ENCODE measurements at places on chromosomes 1 and 21.
A peak's percentile ranks its signal among the peaks of the same experiment; 100 is the strongest.

DNA sequence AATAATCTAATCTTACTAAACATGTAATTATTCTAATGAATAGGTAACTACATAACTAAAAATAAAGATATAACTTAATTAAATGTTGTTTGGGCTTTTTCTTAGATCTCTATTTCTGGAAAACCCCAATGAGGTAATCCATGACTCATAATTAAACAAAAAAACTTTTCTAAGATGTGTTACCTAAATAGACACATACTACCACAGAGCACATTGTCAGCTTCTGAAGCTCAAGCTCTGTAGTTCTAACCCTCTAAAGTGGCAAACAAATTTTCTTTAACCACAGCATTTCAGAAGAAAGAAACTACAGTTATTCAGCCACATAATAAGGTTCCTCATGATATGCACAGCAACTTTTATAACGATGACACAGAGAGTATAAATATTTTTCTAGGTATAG is 4.2 kb downstream of the OR6K3 start:
- no peak for DNase-seq

DNA sequence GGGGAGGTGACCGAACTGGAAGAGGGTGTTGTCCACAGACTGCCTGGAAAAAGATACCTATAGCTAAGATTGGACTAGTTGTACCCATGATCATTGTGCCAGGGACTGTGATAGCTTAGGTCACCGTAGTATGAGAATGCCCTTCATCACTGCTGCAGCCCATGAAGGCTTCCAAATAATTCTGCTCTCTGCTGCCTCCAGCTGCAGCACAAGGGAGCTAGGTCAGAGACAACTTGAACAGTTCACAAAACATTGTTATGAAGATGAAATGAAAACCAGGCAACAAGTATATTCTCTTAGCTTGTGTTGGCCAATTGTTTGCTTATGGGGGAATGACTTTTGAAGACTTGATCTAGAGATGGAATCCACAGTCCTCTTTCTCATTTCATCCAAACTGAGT is 246.7 kb downstream of the MRPL39 start:
- DNase-seq = no peak

GRCh38 chr1:169696273-169697100 is 14.9 kb downstream of the SELL start:
- no peak for DNase-seq

GRCh38 chr1:202625416-202626360 is 84.6 kb downstream of the SYT2 start:
- peak; percentile 83 for DNase-seq

- DNase-seq = no peak
Observed at GRCh38 chr1:40001456-40001855, 39.1 kb upstream of the CAP1 start.

DNA sequence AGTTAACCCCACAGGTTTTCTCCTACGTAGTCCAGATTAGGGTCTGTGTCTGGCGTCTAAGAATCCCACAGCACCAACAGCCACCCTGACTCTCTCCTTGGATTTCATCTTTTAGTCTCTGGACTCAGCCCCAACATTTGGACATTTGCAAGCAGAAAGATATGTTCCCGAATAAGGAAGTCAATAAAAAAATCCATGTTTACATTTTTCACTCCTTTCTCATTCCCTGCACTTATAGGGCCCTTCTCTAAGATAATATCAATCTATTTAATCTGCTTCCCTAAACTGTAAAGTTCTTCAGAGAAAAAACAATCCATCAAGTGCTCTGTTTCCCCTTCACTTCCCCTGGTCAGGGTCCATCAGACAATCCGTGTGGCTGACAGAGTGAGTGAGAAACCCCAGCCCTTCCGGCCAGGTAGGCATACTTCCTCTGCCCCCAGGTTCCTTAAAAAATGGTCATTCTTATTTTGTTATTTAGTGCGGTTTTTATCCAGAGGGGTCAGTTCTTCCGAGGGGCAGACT is 105.9 kb upstream of the CDC42BPA start:
- no peak for DNase-seq

GRCh38 chr1:20110679-20111078 is 8.7 kb downstream of the PLA2G2D start:
- no peak for DNase-seq

- no peak for DNase-seq
Observed at GRCh38 chr21:41684381-41685245, 82.2 kb downstream of the RIPK4 start.

DNA sequence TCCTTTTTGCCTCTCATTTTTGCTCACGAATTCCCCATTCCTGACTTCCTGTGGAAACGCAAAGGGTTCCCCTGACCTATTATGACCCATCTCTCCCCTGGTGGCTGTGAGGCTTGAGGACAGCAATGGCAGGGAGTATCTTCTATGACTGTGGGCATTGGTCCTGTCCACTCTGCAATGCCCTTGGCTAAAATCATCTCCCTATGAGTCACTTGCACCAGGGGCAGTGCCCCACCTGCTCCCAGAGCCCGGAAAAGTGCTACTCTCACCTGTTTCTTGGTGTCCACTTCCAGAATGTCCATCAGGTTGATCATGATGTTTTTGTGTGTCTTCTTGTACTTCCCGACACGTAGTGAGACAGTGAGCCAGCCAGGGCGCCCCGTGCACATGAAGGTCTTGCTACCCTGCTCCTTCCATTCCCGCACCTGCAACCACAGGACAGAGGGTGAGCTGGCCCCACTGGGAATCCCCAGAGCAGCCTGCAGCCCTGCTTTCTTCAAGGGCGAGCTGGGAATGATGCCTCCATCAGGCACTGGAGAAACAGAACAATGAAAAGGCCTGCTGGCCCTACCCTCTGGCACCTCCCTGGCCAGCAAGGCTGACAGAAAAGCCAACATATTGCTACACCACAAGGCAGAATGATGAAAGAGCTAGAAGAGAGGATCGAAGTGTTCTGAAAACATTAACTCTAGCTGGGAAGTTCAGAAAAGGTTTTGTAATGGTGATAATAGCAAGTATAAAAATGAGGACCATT is 3.5 kb downstream of the DHCR24 start:
- DNase-seq = no peak

DNA sequence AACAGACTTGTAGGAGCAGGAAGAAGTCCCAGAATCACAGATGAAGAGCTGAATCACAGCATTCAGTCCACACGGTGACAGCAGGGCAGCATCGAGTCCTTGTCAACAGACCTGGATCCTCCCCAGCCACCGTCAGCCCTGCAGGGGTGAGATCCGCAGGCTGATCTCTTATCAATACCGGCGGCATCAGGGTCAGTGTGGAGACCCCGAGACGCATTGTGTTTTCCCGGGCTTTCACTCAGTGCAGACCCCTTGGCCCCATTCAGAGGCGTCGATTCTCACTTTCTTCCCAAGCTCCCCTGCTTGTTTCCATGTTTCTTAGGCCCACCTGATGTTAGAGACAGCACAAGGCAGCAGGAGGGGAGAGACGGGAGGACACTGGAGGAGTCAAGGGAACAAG is 609.6 kb downstream of the PTPRU start:
- no peak for DNase-seq

- DNase-seq = no peak
Observed at GRCh38 chr1:192933744-192934143, 124.9 kb downstream of the RGS2 start.

- DNase-seq = no peak
Observed at GRCh38 chr21:45848805-45849204, 132.8 kb upstream of the COL6A1 start.

GRCh38 chr1:176193023-176193422 is 14.1 kb downstream of the COP1 start:
- no peak for DNase-seq

GRCh38 chr1:47229886-47230691 is 1.9 kb downstream of the TAL1 start:
- no peak for DNase-seq

DNA sequence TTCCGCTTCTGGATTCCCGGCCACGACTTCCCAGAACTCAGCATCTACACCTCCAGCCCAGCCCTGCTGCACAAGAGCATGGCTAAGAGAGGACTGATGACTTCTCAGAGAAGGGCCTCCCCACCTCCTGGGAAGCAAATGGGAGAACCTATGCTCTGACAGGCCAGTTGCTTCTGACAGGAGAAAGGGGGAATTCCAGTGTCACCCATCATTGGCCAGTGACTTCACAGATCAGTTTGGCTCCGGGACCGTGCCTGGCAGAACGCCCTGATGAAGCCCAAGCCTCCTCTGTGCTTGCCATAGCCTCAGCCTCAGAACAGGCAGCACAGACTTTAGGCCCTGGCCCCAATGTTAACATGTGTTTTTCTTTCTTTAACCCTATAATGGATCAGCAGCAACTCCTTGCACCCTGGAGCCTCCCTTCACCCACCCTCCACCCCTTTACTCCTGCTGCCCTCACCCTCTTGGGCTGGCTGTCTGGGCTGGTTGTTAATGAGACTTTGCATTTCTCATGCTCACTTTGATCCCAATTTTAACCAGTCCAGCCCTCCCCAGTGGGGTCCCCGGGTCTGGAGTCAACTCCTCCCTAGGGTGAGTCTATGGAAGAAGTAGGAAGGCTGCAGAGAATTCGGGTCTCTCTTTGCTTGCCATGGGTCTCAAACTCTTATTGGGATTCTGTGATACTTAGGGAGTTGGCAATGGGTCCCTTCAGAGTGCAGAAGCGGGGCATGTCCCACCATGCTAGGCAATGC is 42.7 kb upstream of the SLC30A1 start:
- DNase-seq = no peak

DNA sequence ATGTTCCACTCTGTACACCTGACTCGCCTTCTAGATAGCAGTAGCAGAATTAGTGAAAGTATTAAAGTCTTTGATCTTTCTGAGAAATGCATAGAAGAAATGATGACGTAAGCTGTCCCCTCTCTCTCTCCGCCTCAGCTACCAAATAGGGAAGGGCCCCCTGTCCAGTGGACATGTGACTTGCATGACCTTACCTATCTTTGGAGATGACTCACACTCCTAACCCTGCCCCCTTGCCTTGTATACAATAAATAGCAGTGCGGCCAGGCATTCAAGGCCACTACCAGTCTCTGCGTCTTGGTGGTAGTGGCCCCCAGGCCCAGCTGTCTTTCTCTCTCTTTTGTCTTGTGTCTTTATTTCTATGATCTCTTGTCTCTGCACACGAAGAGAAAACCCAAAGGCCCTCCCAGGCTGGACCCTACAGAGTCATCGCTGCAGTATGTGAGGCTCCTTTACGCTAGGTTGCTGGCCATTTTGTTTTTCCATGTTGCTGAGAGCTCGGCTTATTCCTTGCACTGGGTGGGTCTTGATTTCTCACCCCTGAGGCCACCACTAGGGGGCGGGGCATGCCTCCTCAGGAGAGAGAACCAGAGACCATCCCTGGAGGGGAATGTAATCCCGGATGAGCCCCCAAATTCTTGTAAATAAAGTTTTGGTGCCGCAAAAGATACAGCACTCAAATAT is 16.0 kb upstream of the ZBTB8B start:
- no peak for DNase-seq

DNA sequence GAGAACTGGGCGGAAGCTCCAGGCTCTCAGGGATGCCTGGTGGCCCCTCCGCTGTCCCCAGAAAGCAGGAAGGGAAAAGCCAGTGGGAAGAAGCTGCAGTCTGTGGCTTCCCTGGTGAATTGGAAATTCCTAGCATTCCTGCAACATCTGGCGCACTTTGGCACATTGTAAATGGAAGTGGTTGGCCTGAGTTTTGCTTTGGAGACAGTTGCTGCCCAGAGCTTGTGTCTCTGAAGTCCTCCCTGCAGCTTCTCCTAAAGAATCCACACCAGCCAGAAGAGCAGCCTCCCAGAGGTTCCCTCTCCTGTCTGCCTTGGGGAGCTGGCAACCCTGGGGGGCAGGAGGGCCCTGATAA is 48.2 kb downstream of the ARHGEF10L start:
- no peak for DNase-seq

DNA sequence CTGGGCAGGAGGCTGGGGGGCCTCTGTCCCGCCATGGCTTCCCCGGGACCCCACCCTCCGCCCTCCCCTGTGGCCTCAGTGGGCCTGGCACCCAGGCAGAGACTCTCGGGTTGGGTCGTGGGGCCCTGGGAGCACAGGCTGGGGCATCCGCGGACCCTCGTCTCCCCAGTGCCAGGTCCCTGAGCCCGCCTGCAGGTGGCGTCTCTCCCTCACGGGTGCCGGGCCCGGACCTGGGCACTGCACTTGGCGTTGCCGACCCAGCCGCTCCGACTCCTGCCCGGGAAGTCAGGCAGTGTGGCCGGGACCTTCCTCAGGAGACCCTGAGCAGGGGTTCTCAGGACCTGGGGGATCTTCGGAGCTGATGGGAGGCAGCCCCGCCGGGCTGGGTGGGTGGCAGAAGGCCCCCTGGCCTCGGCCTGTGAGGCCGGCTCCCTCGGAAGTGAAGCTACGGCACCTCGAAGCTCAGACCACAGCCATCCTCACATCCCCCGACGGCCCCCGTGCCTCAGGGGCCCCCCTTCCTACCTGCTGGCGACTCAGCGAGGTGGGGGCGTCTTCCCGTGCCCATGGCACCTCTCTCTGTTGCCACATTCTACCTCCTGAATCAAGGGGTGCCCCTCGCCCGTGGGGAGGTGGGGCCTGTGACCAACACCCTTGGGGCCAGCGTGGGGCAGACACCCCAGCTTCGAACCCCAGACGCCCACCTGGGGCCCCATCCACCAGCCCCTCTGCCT is 6.4 kb upstream of the C1orf159 start:
- DNase-seq = peak; percentile 97

GRCh38 chr1:93704052-93704451 is 22.4 kb upstream of the BCAR3 start:
- DNase-seq = no peak

DNA sequence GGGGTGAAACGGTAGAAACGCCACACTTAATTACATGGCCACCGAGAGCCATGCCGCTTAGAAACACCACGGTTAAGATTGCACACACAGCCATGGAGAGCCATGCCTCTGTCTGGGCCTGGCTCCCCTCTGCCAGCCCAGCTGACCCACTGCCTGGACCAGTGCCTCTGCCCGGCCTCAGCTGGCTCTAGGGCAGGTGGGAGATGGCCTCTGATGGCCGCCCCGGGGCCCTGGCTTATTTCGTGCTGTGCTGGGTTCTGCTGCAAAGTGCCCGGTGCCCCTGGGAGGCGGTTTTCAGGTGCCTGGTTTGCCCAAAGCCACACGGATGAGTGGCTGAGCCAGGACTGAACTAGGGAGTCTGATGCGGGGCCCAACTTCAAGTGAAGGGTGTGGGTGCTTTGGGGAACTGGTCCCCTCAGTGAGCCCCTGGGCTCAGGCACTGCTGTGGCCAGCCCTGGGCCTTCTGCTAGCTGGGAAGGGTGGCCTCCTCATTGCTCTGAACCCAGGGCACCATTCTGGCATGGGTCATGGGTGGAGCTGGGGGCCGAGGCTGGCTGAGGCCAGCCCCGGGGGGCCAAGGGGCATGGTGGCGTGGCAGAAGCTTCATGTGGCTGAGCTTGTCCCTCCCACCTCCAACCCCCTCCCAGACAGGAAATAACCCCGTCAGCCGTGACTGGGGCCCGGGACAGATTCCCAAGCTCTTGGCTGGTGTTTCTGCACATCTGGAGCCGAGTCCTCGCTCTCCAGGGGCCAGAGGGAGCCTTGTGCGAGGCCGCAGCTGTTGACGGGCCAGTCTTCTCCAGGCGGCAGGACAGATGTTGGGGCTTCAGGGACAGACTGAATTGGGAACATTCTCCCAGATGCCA is 1.9 kb upstream of the GPR153 start:
- DNase-seq = no peak

GRCh38 chr1:187244623-187245022 is 415.9 kb downstream of the PLA2G4A start:
- DNase-seq = no peak

GRCh38 chr1:6466023-6466422 is at the start of gene TNFRSF25:
Gene TNFRSF25 (minus strand): TSS chr1:6466173. CDS start chr1:6466107, 66 bp downstream.
- DNase-seq = no peak

- no peak for DNase-seq
Observed at GRCh38 chr1:236861560-236862218, 66.6 kb downstream of the MTR start.
